ENCODE measurements at places on chromosomes 7 and 10.

DNA sequence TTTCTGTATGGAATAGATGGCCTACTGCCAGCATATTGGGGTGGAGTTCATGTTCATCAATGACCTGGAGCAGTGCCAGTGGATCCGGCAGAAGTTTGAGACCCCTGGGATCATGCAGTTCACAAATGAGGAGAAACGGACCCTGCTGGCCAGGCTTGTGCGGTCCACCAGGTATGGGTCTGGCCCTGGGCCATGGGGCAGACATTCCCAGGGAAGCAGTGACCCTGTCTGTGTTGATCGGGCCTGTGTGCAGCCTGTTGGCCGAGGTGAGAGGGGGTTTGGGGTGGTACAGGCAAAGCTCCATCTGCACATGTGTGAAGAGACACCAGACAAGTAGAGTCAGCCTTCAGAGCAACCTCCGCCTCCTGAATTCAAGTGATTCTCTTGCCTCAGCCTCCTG lies 67.3 kb downstream of the OGDH start:
- DNase-seq: no peak

GRCh38 chr7:55288070-55288824 lies 76.9 kb upstream of the LANCL2 start:
- DNase-seq: no peak

DNA sequence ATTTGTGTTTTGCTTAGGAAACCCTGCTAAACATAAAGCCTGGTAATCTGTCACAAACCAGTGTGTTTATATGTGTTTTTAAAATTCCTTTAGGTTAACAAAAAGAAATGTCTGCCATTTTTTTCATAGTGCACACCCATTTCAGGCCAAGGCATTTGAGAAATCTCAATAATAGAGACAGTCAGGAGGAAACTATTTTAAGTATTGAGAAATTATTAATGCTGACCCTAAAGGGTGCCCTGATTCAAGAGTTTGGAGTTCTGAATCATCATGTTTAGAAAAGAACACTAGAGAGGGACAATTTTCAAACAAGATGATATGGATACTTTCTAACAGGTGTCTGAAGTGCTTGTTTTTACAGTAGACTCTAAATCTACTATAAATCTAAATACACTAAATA lies 28.7 kb downstream of the MALRD1 start:
- DNase-seq: no peak

DNA sequence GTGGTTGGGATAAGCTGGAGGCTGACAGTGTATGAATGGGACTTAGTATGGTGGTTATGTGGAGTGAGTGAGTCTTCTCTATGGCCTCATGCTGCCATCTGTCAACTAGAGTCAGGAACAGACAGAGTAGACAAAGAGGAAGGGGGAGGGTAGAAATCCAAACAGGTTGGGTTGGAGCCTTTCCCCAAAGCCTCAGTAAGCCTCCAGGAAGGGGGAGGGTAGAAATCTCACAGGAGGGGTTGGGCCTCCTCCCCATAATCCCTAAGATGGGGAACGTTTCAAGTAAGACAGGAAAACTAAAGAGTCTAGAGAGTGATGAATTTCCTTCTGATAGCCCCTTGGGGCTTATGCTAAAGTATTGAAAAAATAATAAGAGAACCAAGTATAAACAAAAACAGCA lies 2.0 kb upstream of the AKR1B15 start:
- DNase-seq: no peak

DNA sequence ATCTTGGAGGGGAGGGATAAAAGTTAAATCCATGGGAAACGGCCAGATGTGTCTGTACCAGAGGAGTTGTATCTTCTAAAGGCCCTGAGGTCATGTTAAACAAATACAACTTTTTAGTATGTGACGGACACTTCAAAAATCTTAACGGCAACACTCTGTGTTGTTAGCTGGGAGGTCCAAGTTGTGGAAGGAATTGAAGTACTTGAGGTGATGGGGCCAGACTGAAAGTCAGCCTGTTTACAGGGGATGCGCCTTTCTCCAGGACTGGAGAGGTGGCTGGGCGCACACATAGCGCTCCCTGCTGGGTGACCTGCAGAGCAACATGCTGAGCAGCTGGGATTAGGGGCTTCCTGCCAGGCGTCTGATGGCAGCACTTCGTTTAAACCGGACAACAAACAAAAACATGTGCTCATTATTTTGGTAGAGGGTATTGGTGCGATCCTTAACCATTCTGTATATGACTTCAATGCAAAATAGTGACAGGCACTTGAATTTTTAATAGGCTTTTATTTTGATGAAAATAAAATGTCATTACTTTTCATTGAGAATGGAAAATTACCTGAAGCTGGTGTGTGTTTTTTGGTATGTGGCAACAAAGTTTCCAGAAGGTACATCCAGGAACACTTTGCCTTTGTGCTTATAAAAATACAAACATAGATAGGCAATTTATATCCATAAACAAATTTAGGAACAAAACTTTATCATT lies 198.2 kb downstream of the MLLT10 start:
- no peak for DNase-seq

DNA sequence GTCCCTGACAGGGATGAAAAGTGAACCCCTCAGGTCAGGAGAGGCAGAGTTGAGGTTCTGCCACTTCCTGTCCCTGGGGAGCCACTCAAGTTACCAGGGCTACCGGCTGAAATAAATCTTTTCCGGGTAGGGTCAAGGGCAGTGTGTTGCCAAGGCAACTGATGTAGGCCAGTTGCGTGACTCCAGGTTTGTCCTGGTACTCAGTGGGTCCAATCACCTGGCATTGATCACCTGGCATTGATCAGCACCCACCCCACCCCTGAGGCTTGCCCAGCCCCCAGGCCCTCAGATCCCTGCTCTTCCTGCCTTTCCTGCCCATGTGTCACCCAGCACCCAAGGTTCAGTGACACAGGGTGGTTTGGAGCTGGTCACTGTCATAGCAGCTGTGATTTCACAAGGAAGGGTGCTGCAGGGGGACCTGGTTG lies 5.9 kb downstream of the SAP25 start:
- DNase-seq: no peak

DNA sequence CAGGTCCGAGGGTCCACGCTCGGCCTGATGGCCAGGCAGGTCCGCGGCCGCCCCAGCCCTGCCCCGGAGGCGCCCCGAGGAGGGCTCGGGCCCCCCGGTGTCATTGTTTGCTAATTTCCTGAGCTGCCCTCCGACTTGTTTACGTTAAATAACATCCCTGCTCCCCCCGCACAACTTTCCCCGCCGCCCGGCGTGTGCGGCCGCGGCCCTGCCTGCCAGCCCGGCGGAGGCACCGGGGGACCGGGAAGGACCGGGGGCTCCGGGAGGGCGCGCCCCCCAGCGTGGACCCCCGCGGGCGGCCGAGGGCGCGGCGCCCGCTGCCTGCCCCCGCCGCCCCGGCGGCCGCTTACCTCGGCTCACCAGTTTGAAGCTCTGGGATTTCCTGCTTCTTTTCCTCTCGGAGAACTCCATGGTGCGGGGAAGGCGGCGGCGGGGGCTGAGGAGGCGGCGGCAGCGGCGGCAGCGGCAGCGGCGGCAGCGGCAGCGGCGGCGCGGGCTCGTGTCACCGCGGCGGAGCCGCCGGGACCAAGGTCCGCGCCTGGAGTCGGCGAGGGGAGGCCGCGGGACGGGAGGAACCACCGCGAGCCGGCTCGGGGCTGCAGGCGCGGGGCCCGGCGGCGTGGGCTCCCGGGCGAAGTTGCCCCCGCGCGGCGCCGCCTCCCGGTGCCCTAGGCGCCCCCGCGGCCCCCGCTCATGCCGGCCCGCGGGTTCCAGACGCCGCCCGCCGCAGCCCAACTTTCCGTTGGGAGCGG lies 515 bp downstream of the BEND7 start:
- no peak for DNase-seq

- no peak for DNase-seq
Observed at GRCh38 chr10:95646160-95646559, 10.4 kb downstream of the ALDH18A1 start.

DNA sequence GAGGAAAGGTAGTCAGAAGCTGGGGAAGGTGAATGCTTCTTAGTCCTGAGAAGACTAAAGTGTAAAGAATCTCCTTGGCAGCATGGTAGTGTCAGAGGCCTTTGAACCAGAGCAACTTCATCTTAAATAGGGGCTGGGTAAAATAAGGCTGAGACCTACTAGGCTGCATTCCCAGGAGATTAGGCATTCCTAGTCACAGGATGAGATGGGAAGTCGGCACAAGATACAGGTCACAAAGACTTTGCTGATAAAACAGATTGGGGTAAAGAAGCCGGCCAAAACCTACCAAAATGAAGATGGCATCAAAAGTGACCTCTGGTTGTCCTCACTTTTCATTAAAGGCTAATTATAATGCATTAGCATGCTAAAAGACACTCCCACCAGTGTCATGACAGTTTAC lies 351.6 kb downstream of the LRRTM3 start:
- no peak for DNase-seq

DNA sequence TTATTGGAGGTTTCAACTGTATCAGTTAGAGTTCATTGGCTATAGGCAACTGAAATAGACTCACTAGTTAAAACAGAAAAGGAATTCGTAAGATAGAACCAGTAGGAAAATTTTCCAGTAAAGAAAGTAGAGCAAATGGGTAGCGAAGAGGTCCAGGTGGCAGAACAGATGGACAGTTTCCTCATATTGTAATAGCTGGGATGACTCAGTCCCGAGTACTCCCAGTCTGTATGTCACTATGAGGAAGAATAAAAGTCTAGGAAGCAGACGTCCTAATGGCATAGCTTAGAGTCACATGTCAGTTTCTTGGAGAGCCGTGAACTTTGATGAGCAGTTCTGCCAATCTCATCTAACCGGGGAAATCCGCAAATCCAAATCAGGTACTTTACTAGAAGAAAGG lies 95.3 kb downstream of the RNF32 start:
- DNase-seq: no peak

DNA sequence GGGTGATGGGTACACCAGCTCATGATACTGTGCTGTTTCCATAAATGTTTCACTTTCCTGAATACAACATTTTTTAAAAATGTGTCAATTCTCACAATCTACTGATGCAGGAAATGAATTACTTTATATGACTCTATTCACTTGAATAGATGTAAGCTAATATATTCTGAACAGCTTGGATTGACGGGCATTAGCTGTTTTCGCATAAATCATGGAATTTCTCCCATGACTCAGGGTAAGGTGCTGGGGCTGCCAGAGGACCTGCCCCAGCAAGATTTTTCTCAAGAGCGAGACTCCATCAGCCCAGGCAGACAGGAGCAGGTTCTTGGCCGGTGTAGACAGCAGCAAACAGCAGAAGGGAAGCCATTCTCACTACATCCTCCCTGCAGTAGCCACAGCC lies 107.1 kb downstream of the PFKFB3 start:
- DNase-seq: no peak

GRCh38 chr10:47331954-47332353 lies 9.7 kb downstream of the GDF2 start:
- no peak for DNase-seq

- DNase-seq: no peak
Observed at GRCh38 chr10:79065091-79065551, 3.6 kb upstream of the ZMIZ1 start.

GRCh38 chr10:84191106-84191505 lies 3.2 kb upstream of the CDHR1 start:
- no peak for DNase-seq

GRCh38 chr10:81882011-81882410 lies 7.0 kb downstream of the NRG3 start:
- no peak for DNase-seq

DNA sequence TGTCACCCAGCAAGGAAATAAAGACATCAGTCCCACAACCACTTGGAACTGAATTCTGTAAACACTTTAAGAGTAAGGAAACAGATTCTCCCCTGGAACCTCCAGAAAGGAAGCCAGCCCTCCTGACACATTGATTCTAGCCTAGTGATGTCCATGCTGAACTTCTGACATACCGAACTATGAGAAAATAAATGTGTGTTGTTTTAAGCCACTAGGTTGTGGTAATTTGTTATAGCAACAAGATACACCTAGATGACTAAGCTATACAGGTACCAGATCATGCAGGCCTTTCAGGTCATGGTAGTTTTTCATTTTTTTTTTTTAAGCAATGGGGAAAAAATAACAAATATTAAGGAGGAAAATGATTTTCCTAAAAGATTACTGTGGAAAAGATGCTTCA lies 37.6 kb upstream of the LRRTM3 start:
- no peak for DNase-seq

DNA sequence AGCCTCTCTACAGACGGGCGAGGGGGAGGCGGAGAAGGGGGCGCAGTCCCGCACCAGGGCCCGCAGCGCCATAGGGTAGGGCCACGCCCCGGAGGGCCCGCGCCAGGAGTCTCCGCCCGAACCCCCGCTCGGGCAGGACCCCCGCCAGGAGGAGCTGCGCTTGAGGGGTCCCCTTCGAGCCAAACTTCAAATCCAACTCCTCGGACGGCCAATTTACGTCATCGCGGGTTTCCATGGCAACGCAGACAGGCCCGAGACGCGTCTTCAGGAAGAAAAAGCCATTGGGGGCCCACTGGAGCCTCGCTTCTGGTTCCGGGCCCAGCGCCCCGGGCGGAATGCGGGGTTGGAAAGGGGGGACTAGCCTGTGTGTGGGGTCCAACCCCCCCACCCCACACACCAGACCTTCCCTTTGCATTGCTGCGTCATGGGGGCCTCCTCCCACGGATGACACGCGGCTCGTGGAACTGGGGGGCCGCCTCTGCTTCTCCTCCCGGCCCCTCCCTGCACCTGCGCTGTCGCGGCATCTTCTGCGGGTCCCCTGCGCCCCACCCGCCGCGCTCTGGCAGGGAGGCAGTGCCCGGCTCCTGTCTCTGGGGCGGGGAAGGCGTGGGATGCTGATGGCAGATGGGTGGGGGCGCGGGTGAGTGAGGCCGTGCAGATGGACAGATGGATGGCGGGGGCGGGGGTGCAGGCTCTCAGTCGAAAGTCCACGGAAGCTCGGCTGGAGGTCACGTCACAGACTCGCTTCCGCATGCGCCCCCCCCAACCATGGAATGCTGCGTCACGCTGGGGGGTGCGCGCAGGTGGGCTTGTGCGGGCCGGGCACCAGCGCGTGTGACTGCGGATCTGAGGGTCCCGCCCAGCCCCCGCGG lies 1.2 kb downstream of the CALY start:
- DNase-seq: no peak

GRCh38 chr7:25665374-25665773 lies 437.1 kb upstream of the NPVF start:
- DNase-seq: peak; percentile 77

DNA sequence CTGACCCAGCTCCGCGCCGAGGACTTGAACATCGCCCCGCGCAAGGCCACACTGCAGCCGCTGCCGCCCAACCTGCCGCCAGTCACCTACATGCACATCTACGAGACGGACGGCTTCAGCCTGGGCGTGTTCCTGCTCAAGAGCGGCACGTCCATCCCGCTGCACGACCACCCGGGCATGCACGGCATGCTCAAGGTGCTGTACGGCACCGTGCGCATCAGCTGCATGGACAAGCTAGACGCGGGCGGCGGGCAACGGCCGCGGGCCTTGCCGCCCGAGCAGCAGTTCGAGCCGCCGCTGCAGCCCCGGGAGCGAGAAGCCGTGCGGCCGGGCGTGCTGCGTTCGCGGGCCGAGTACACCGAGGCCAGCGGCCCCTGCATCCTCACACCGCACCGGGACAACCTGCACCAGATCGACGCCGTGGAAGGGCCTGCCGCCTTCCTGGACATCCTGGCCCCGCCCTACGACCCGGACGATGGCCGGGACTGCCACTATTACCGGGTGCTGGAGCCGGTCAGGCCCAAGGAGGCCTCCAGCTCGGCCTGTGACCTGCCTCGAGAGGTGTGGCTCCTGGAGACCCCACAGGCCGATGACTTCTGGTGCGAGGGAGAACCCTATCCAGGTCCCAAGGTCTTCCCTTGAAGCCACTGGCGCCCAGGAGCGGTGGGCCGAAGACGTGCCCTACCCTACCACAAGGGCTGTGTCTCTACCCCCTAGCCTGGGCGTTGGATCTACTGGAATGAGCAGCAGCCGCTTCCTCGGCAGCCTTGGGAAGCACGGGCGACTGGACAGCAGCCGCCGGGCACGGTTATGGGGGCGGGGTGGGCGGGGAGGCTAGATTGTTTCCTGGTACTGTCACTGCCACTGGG lies 945 bp downstream of the ADO start:
- no peak for DNase-seq
